ENCODE measurements at places on chromosomes 1 and 21.

DNA sequence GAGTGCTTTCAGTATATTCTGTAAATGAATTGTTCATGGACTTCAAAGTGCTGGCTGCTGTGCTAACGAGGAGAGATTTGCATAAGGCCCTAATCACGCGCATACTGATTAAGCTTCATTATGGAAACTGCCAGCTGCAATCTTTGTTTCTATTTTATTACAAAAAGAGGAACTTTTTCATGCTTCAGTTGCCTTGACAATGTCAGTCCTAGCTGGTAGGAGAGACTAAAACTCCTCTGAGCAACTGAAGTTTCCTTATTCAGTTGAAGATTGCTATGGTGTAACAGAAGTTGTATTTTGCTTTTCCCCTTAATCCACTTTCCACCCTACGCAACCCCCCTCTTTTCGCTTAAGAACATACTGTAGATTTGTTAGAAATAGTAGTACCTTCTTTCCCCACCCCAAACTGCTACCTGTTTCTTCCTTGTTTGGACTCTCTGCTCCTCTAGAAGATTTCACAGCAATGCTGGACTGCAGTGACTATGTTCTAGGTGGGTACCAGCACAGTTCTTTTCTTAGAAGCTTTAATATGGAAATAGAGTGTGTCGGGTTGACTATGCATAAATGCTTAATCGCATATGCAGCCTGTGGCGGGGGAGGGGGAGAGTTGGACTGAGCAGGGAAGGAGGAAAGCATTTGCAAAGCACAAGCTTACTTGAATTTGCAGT is 108.3 kb downstream of the POU2F1 start:
- DNase-seq = no peak

- no peak for DNase-seq
Observed at GRCh38 chr1:89877756-89878155, 56.9 kb downstream of the LRRC8D start.

DNA sequence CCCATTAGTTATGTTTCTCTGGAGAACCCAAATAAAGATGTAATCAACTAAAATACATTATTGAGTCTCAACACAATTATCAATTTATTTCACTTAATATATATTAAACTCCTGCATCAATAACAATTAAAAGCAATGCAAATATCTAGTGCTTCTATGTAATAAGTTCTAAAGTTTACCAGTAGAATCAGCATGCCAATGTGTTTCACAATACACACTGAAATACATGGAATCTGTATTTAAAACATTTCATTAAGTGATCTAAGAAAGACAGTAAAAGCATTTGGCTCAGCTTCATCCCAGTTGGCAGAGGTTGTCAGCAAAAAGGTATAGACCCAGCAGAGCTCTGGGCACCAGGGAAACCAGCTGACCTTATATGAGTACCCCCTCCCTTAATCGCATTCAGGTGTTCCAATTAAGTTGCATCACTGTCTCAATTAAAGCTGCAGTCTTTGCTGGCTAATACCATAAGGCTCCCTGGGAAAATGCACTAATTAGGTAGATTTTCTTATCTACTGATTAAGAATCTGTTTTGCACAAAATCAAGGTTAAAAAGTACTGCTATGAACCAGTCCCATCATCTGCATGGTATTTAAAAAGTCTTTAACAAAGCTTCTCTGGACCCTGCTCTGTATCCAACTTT is 63.1 kb downstream of the NIBAN1 start:
- DNase-seq = no peak

GRCh38 chr1:246678816-246679793 is 45.1 kb upstream of the SCCPDH start:
- DNase-seq = peak; percentile 55

DNA sequence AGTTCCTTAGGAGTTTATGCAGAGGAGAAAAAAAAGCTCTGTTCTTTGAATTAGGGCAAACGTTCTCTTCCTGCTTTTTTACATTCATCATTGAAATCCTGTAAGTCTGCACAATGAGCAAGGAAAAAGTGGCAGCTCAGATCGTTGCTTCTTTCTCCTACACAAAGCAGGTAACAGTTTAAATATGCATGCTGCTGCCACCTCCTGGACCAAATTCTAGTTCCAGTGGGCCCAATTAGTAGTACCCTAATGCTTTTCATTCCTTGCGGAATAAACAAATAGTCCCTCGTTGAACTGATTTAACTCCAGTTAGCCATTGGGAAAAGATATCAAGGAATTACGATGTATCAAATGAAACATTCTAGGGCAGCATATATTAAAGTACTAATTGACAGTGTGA is 20.1 kb downstream of the YTHDF2 start:
- peak; percentile 47 for DNase-seq

DNA sequence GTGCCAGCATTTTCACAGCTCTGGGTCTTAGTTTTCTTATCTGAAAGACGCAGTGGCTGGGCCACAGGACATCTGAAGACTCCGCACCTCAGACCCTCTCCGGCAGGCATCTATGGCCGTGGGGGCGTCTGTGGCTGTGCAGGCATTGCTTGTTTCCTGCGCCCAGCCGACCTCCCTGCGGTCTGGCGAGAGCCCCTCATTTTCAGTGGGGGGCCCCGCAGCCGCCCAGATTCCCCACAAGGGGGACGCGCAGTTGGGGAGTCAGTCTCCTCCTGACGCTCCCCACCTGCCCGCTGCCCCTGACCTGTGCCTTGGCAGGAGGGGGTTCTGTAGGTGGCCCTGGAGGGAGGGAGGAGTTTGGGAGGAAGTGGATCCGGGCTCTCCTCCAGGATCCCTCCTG is 3.5 kb upstream of the TFF1 start:
- DNase-seq = no peak

- DNase-seq = peak; percentile 10
Observed at GRCh38 chr1:169892176-169892926, 1.3 kb downstream of the SCYL3 start.

DNA sequence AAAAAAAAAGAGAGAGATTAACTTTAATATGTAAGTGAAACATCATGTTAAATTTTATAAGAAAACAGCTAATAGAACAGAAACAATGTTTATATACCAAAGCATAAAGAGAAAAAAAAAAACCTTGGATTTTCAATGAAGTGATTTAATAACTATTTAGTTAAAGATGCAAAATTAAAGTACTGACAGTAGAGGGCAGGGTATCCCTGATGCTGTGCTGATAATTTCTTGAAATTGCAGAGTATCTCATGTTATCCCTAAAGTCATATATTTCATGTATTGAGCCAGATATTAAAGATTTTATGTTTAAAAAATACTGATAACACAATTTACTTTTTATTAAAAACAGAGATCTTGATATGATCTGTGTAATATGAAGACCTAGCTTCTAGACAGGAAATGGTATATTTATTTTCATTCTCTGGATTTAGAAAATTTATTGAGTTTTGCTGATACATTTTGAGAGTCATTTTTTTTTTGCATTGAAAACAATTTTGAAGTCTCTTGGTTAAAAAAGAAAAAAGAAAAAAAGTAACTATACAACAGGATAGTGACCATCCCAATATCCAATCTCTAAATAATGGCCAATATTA is 273.2 kb downstream of the USP25 start:
- DNase-seq = peak; percentile 28

DNA sequence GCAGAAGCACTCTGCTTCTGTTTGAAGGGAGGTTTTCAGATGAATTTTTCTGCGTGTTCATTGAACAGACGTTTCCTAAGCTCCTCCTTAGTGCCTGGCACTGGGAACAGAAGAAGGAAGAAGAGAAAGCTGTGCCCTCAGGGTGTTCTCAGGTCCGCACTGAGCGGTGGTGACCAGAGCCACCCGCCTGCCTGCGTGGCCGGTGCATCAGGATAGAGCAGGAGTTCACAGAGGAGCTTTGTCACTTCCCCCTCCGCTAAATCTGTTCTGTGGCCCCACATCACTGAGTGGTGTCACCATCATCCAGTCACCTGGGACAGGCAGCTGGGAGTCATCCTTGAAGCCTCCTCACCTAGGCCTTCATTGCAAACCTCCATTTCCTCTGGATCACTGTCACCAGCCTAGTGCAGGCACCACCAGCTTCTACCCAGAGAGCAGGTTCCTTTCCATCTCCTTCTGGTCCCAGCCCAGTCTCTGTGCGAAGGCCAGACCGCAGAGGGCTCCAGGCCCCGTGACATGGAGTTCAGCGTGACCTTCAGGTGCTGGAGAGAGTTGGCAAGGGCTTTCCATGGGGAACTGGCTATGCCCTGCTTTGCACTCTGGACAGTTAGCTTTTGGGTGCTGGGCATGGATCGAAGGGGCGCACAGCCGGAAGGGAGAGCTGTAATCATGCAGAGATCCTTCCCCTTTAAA is 21.7 kb downstream of the PARK7 start:
- DNase-seq = no peak

DNA sequence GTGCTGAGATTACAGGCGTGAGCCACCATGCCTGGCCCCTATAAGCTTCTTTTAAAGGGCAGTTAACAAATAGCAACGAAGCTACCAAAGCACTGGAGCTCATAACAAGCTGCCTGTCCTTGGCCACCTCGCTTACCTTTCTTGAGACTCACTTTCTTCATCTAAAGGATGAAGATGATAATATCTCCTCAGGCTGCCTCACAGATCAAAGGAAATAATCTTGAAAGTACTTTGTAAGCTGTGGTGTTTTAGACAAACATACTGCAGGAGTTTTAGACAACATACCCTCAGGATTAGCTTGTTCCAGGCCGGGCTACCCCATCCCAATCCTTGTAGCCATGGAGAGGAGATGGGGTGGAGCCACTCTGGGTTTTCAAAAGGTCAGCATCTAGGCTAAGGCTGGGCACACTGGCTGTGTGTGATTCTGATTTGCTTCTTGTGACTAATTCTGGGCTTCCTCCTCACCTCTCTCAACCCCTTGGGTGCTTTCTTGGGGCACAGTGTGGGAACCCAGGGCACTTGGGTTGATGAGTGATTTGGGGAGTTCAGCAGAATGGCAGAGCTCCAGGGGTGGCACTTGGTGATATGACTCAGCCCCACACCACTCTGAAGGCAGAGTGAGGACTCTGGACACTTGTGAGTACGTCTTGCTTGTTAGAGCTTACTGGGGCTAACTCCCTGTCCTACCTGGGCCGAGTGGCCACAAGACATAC is 5.2 kb downstream of the GPR25 start:
- DNase-seq = no peak

GRCh38 chr1:31785020-31785946 is 21.1 kb upstream of the ADGRB2 start:
- DNase-seq = no peak

DNA sequence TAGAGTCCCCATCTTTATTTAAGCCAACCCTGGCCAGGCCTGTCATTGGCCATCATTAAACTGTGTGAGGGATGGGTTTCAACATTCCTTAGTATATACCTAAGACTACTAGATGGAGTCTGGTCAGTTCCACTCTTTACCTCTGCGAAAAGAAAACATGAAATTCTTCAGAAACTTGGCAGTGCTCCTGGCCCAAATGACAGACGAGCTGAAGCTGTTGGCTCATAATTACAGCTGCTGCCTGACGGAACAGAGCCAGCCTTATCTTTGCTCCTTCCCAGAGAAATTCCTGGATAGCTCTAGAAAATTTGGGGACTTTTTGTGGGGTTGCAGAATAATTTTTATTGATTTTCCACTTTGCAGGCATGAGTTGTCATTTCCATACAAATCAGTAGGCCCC is 30.4 kb downstream of the NPHS2 start:
- no peak for DNase-seq

DNA sequence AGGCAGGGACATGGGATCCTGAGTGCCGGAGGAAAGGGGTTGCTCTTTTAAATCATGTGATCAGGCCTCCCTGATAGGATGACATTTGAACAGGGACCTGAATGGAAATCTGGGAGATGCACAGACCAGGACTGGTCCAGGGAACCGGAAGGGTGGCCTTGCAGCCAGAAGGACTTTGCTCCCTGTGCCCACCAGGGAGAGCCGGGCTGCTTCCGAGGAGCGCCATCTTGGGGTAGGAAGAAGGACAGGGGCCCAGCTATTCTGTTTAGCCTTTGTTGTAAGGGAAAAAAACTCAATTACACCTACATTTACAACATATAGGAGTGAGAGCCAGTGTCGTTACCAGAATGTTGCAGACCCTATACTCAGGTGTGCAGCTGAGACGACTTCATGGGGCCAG is 5.5 kb downstream of the KLHDC7A start:
- DNase-seq = no peak

GRCh38 chr1:53583021-53583867 is 124.0 kb downstream of the DMRTB1 start:
- no peak for DNase-seq

GRCh38 chr1:212074856-212075255 is 39.3 kb downstream of the DTL start:
- DNase-seq = no peak

GRCh38 chr1:14724678-14725077 is 126.2 kb downstream of the KAZN start:
- DNase-seq = no peak

DNA sequence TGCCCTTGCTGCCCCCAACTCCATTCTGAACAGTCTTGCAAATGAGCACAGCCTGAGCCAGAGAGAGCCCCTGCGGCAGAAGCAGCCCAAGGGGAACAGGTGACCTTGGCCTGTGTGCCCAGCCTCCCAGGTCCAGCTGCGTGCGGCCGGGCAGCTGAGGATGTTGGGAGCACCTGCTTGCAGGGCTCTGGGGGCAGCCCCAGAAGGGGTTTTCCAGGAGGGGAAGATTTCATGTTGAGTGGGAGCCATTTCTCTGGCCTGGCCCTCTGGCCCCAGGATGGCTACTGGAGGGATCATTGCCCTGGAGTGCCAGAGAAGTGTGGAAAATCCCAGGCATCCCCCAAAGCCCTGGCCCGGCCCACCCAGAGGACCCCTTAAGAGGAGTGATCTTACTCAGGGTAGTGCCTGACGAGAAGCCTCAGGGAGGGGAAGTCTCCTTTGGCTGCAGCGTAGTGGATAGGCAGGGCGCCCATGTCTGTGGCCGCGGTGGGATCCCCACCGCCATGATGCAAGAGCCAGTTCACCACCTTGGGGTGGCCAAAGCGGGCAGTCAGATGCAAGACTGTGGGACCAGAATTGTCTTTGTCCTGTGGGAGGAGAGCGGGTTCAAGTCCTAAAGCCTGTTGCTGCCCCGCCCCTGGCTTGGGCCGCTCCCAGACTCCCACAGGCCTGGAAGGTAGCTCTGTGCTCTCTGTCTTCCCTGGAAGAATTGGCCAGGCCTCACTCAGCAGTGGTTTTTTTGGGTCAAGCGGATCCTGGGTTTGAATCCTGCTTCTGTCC is 20.6 kb upstream of the RNU1-4 start:
- DNase-seq = no peak

DNA sequence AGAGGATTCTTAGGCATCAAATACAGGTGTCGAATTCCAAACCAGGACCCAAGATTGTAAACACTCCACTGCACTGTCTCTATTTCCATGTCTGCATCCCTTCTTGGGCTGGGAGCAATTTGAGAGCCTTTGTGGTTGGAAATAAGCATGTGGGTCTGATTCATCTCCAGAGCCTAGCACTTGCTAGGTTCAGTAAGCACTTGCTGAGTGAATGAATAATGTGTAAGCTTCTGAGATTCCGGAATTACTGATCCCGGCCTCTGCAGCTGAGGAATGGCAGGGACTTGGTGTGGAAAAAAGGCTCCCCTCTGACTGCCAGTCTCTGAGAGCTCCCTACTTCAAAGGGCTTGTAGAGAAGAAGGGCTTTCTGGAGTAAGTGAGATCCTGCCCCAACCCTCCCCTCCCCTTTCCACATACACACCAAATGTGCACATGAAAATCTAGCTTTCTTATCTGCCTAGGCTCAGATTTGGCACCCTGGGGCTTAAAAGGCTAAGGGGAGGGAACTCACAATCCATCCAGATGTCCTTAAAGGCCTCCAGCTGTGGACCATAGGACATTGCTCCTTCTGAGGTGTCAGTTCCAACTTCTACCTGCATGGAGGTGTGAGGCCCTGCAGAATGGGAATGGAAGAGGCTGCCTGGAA is 39.6 kb upstream of the TRABD2B start:
- no peak for DNase-seq

- DNase-seq = no peak
Observed at GRCh38 chr1:214587165-214587564, 15.8 kb upstream of the CENPF start.

- DNase-seq = no peak
Observed at GRCh38 chr1:247441606-247442005, 16.3 kb downstream of the OR2B11 start.
